KG1 (cell line): ENCODE measurements at places on chromosomes 1 and 21.

DNA sequence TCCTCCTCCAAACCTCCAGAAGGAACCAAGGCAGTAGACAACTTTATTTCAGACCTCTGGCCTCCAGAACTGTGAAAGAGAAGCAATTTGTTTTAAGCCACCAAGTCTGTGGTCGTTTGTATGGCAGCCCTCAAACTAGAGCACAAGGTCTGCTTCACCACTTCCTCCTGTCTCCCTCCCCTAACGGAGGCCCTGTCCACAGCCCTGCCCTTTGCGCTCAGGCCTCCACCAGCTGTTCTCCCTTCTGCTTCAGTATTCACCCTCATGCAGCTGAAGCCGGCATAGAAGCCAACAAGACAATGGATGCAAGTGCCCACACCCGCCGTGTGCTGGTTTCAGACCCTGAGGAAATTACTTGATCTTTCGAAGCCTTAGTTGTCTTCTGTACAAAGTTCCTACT is 364.1 kb downstream of the HHAT start:
- DNase-seq = peak; percentile 2

GRCh38 chr1:236886199-236886598 is 91.1 kb downstream of the MTR start:
- no peak for DNase-seq

DNA sequence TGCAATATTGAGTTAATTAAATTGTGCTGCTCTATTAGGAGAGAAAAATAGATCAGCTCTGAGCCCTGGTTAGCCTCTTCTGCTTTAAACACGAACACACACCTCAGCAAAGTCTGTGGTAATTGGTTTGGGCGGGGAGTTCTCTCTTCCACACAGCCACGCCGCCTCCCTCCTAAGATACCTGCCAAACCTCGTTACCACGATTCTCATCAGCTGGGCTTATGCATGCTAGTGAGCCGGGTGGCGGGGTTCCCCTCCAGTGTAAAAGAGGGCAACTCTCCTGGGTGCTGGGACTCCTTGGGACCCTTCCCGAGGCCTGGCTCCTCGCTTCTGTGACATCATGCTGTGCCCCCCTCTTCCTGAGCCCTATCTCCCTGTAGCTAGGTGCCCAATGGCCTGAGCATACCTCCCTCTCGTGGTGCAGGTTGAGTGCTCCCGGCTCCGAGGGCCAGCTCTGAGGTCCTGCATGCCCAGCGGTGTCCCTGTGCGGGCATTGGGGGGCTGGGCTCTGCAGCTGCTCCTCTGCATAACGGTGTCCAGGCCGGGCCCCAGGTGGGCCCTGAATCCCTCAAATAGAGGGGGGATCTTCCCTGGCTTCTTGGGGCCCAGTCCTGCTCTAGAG is 182.9 kb downstream of the PRDM16 start:
- DNase-seq = no peak

GRCh38 chr1:201377611-201378092 is at the start of gene TNNT2:
Gene TNNT2 (minus strand): TSS chr1:201377680. CDS start chr1:201373254, 4,426 bp downstream.
- DNase-seq = no peak

DNA sequence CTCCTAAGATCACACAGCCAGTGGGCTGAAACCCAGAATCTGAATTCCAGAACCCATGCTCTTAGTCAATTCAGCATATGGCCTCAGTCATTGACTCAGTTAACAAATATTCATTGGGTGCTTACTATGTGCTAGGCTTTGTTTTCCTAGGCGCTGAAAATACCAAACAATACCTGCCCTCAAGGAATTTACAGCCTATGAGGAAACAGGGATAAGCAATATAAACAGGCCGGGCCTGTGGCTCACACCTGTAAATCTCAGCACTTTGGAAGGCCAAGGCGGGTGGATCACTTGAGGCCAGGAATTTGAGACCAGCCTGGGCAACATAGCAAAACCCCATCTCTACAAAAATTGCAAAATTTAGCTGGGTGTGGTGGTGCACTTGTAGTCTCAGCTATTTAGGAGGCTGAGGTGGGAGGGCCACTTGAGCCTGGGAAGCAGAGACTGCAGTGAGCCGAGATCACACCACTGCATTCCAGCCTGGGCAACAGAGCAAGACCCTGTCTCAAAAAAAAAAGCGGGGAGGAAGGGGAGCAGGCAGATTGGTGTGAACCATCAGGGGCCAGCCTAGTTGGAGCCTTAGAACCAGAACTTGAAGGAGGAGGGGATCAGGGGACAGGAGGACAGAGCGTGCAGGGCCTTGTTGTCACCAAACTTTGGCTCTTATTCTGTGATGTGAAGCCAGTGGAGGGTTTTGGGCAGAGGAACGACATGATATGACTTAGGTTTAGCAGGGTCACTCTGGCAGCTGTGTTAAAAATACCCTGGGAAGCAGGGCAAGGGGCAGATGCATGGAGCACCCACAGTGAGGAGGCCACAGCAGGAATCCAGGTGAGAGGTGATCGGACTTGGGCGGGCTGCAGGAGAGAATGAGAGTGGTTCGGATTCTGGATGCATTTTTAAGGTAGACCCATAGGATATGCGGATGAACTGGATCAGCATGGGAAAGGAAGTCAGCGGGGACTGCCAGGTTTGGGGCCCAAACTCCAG is 5.8 kb downstream of the TINAGL1 start:
- no peak for DNase-seq

DNA sequence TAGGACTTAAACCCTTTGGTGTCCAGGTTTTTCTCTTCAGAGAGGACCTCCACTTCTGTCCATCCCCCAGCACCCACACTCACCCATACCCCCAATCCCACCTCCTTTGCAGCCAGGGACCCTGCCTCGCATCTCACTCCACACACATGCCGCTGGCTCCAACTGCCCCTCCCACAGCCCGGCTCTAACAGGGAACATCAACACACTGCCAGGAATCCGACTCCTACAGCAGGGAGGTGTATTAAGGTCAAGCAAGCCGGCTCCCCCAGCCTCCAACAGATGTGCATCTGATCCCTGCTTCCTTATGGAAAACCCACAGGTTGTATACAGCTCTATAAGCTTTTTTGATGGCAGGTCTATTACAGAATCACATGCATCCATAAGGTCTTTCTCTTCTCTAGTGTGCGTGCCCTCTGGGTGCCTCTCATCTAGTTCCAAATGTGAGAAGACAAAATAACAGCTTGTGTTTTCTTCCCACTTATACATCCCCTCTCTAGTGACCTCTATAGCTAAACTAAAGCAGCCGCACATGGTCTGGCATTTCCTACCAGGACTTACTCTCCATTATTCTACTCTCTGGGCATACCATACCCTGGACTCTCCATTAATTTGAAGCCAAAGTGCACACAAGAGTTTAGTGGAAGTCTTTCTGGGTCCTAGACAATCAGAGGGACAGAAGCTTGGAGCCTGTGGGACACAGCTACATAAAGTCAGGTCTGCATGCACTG is 16.3 kb downstream of the PIK3C2B start:
- DNase-seq = no peak

DNA sequence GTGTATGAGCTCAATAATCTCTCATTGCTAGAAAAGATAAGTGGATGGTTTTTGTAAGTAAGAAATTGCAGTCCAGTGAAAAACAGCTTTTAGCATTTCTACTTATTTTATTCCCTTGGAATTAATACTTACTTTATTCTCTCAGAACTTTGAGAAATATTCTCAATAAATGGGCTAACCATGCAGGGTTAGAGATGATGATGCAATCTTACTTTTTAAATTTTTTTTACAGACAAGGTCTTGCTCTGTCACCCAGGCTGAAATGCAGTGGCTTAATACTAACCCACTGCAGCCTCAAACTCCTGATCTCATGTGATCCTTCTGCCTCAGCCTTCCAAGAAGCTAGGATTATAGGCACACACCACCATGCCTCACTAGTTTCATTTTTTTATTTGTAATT is 440.8 kb upstream of the ZP4 start:
- no peak for DNase-seq

DNA sequence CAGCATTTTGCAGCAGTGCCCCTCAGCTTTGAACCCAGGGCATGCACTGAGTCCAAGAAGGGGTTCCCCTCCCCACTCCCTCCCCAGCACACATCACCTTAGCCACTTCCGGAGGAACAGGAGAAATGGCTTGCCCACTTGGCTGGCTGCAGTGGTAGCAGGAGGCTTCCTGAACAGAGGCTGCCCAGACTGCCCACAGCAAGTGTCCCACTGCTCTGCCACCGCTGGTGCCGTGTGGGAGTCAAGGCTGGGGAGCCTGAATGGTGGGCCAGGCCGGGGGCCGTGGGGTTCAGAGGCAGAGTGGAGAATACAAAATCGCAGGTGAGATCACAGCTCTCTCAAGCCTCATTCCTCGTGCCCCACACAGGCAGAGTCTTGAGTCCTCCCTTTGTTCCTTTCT is 34.5 kb downstream of the CD247 start:
- no peak for DNase-seq

- no peak for DNase-seq
Measured at GRCh38 chr1:226409392-226409791, 1.5 kb upstream of the PARP1 start.

DNA sequence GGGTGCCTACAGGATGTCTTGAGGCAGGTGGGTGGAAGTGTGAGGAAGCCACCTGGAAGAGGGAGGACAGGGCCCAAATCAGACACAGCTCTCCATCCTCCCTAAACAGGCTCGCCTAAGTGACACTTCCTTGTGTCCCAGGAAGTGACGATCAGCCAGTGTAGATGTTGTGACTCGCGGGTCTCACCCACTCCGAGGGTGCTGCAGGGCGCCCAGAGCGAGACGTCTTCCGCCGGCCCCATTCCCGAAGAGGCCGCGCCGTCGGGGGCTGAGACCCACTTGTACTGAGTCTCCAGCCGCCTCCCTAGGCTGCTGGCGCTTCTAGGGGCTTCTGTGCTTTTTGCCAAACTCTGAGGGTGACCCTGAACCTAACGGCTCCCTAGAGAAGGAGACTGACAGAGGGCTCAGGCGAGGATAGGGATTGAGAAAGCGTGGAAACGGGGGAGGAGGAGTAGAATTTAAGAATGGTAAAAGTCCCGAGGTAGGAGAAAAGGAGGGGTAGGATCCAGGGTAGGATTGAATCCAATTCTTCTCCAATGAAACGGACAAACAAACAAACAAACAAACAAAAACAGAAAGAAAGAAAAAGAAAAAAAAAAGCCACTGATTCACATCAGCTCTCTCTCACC is 543 bp upstream of the MARK1 start:
- DNase-seq = no peak

DNA sequence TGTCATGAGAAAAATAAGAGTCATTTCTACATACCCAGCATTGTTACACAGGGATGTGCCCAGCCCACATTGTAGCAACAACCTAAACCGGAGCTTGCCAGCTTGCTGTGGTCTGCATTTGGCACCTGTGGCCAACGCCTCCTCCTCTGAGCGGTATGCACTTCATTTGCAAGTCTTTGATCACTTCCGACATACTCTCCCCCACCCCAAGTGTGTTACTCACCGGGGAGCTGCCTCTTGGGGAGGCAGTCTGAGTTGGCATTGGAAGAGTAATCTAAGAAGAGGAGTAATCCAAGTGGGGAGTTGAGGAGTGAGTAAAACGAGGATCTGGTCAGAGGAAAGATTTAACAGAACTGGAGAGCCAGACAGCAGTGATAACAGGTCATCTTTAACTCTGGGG is 3.8 kb downstream of the BCL9 start:
- no peak for DNase-seq

- no peak for DNase-seq
Measured at GRCh38 chr1:58033311-58033710, 513.2 kb downstream of the OMA1 start.
